ENCODE measurements at places on chromosomes 12 and 14. TPM values are rescaled to one million over a fixed set of nuclear protein-coding genes. Genes with fewer than 3 reads are reported as not detected.

Gene CARMIL3
- 0.10 TPM for total RNA-seq

Gene TSHR
- total RNA-seq = 0.50 TPM

Gene TMX1
- 86.4 TPM for total RNA-seq

Gene PLEKHD1
- 0.10 TPM for total RNA-seq

Gene TMTC3
- 32.6 TPM for total RNA-seq

Gene ANO2
- total RNA-seq = 4.5 TPM

Gene ALDH6A1
- 28.0 TPM for total RNA-seq

Gene NANOG
- not detected for total RNA-seq

Gene RASAL1
- 16.3 TPM for total RNA-seq

GRCh38 chr14:96090441-96091148 is 51.4 kb downstream of the C14orf132 start:
- DNase-seq = no peak

DNA sequence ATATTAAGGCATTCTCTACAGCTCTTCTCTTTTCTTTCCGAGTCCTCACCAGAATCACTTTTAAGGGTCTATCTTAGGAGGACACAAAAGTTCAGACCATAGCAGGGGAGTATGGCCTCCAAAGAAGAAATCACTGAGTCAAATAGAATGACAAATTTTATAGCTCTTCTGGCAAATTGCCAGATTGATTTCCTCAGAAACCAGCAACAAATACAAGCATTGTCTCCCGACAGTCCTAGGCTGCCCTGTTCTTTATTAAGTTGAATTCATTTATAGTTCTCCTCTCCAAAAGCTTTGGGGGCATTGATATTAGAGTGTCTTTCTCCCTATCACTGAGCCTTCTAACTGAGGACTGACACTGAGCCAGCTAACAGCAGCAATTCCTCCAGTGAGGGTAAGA is 156.4 kb upstream of the FRMD6 start:
- DNase-seq = no peak

- DNase-seq = peak; percentile 72
Measured at GRCh38 chr14:50388256-50388931, 8.3 kb downstream of the CDKL1 start.

DNA sequence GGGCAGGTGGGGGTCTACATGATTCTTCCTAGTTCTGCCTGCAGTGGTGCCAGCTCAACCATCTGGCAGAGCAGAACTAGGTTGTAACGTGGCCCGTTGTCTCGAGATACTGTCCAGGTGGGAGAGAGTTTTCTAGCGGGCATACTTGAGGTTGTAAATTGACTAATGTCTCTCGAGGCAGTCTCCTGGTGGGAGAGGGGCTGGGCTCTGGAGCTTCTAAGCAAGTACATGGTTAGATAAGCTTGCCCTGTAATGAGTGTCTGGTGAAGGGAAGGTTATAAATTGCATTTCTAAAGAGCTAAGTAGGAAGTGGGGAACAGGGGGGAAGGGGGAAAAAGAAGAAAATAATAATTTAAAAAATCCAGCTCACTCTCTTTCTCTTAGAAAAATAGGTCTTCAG is 18.1 kb downstream of the BDKRB1 start:
- DNase-seq = no peak

DNA sequence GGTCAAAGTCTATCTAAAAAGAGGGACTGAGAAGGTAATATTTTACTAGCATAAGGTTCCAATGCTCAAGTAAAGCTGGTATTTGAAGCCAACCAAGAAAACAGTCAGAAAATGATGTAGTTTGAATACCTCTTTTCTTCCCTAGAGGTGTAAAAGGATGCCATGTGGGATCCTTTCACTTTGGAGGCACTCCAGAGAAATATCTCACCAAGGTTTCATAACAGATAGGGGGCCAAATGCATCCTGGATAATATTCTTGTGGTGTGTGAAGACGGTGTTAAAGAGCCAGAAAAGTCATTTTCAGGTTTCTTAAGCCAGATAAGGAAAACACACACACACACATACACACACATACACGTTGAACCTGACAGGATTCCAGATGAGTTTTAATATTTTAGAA is 136.1 kb upstream of the PRKD1 start:
- DNase-seq = no peak

DNA sequence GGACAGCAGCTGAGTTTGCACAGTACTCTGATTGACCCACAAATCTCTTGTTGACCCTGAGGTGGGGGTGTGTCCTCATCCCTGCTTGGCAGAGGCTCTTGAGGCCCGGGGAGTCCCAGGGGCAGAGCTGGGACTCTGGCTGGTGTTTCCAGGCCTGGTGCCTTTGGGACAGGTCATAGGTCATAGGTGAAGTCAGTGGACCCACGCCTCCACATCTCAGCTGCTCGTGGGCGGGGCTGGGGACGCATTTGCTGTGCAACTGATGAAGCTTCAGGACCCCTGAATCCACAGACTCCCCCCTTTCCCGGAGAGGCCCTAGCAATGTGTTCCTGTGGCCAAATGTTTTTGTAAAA is 408 bp upstream of the CACNA2D4 start:
- no peak for DNase-seq

DNA sequence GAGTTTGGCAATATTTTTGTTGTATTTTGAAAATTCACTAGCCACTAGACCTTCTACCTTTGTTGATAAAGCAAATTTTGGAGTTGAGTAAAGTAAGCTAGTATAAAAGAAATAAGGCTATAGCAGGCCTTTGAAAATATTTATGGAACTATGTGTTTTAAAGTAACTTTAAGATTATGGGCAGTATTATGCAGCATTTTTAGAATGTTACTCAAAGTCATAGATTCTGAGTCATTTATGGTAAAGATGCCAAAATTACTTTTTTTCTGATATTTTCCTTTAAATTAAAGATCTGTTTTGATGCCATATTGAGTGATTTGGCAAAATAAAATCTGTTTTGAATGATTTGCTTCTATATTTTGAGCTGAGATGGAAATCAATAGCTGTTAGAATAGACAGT is 57.2 kb downstream of the SYNE2 start:
- DNase-seq = no peak

- DNase-seq = no peak
Measured at GRCh38 chr14:79856381-79856780, 354.9 kb downstream of the DIO2 start.

GRCh38 chr12:7068994-7069346 is 8.5 kb downstream of the C1S start:
- no peak for DNase-seq

GRCh38 chr12:80293759-80294158 is 150.3 kb upstream of the PTPRQ start:
- no peak for DNase-seq

DNA sequence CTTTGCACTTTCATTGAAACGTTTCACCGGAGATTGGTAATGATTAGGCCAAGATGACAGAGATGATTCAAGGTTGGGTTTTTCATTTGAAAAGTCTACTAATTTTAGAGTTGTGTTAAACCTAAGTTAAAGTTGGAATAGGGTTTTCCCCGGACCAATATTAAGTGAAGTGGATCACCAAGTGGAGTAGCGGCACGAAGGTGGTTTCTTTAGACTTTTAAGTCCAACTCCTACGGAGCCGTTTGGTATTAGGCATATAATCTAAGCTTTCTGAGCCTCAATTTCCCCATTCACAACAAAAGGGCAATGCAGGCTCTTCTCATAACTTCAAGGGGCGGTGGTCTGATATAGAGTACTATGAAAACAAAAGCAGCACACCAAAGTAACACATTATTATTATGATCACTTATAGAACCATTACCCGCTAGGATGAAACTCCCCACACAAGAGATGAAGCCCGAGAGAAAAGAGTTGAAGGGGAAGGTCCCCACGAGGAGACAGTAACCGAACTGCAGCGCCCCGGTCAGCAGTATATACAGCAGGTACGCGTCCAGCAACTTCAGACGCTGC is 413 bp downstream of the DAD1 start:
- no peak for DNase-seq

DNA sequence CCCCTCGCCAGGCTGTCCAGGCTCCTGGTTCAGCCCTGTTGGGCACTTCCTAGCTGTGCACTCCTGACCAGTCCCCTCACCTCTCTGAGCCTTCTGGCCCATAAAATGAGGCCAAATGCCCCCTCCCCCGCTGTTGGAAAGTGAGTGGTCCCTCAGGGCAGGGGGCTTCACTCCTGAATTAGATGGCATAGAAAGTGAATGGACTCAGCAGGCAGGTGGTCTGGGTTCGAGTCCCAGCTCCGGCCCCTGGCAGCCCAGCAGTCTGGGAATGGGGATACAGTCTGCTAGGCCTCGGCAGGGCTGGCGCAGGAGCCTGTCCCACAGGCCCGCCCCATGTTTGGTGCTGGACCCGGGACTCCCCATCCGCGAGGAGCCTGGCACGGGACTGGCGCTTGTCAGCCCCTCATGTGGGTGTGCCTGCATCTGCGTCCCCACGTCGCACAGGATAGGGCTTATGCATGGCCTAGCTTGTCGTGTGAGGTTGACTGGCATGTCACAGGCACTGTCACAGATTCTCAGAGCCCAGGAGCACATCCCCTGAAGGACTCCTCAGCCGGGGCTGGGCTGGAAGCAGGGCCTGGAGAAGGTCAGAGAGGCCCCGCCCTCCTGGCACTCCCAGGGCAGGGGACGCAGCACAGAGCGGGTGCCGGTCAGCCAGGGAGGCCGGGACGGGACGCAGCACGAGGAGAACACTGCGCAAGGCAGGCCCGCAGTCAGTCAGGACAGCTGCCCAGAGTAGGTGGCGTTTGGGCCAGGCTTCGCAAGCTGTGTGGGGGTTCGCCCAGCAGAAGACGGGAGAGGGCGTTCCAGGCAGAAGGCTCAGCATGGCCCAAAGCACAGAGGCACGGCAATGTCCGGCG is 40.5 kb downstream of the DIO3 start:
- no peak for DNase-seq

DNA sequence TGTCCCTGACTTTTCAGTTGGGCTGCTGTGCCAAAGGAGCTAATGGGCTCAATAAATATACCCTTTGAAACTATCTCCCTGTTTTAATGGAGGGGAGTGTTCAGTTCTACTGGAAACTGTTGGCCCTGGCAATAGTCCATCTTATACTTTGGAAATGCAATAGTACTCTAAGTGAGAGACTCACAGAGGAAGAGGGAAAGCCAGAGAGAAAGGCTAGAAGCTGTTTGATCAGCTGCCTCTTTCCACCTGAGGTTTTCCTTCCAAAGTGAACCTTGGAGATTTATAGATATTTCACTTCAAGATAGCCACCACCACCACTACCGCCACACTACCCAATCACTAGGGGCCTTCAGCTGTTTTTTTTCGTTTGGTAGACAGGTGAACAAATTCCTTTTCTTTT is 93.6 kb upstream of the CCDC91 start:
- no peak for DNase-seq

GRCh38 chr12:132056951-132057350 is 87.2 kb downstream of the DDX51 start:
- DNase-seq = no peak

- no peak for DNase-seq
Measured at GRCh38 chr14:104121142-104121541, 17.2 kb upstream of the KIF26A start.

- no peak for DNase-seq
Measured at GRCh38 chr12:11756523-11756922, 107.0 kb downstream of the ETV6 start.

GRCh38 chr12:42758806-42759205 is 169.3 kb upstream of the PRICKLE1 start:
- DNase-seq = no peak

DNA sequence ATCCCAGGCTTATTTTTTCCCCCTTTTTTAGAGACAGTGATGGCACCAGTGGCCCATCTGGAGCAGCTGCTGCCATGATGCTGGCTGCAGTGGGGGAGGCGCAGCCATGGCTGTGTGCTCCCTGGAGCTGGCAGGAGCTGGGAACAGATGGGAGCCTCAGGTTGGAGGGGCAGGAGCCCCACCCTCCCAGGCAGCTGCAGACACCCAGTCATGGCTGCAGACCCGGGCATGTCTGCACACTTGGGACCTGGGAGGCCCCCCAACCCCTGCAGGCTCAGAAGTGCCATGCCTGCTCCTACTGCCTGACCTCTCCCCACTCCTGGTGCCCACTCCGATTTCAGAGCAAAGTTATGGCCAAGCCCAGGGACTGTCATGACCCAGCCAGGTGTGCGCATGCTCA is 25.1 kb downstream of the CDKL1 start:
- no peak for DNase-seq

GRCh38 chr14:30312214-30312613 is 246.7 kb upstream of the G2E3 start:
- no peak for DNase-seq

- no peak for DNase-seq
Measured at GRCh38 chr12:132904718-132905328, 17.4 kb upstream of the CHFR start.

GRCh38 chr14:84937449-84937848 is 592.5 kb upstream of the FLRT2 start:
- no peak for DNase-seq

- DNase-seq = no peak
Measured at GRCh38 chr14:104395276-104395675, 184.3 kb upstream of the C14orf180 start.

Data from renal cortical epithelial cell (primary cell).